ENCODE measurements at places on chromosomes 4 and X.

DNA sequence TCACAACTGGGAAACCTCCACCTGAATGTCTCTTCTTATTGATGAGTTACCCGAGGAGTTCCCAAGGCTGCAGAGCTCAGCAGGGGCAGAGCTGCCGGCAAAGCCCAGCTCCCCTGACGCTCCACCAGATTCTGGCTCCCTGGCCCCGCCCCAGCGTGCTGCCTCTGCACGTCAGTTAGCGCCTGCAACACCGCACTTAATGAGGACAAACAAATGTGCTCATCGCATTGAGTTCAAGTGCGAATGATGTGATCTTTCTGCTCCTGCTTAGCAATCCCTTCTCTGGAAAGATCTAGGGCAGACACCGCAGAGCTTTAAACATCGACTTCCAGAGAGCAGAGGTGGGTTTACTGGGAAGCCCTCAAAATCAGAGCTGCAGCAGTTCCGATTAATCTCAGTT lies 55.5 kb upstream of the FBXW7 start:
- peak; percentile 66 for DNase-seq

- no peak for DNase-seq
These were observed 19.8 kb downstream of the CASK start for GRCh38 chrX:41903544-41903943.

GRCh38 chrX:48974574-48974973 lies 2.9 kb upstream of the KCND1 start:
- no peak for DNase-seq

GRCh38 chr4:67871867-67872266 lies 11.9 kb downstream of the TMPRSS11D start:
- peak; percentile 56 for DNase-seq

DNA sequence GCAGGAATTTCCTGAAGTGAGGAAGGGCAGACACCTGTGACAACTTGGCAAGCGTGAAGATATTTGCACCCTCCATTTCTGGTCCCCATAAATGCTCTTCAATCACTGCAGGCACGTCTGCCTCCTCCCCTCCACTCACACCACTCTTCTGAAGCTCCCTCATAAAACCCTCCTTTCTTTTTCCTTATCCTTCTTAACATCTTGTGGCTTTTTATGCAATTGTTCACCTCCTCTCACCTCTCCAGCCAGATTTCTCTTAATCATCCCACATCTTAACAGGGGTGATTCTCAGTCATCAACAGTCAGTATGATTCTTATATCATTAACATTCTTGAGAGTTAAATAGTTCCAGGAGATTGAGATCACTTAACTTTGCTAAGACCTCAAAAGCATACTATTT lies 277.4 kb downstream of the SPRY1 start:
- no peak for DNase-seq

- no peak for DNase-seq
These were observed 64.1 kb upstream of the UXT start for GRCh38 chrX:47723083-47723482.

GRCh38 chr4:173998471-173999144 lies 284.9 kb downstream of the FBXO8 start:
- DNase-seq = no peak

DNA sequence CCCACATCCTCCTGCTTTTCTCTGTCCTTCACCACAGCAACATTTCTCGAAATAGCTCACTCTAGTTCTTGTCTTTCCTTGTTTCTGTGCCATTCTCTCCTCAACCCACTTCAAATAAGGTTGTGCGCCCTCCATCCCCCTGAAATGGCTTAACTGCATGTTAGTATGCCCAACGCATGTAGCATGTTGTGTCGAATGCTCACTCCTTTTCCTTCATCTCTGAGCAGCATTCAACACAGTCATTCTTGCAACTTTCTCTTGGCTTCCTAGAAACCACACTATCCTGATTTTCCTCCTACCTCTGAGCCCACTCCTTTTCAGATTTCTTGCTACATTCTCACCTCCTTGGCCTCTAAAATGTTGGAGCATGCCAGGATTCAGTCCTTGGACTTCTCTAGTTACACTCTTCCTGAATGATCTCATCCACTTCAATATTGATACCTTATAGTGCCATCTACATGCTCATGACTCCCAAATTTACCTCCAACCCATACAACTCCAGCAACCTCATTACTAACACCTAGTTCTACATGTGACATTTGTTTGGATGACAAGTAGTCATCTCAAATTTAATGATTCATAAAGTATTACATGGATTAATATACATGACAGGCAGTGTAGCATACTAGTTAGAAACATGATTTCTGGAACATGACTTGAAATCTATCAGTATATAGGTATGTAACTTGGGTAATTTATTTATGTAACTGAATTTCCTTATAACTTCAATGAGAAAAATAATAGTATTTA lies 22.3 kb downstream of the RBMX start:
- DNase-seq = no peak

DNA sequence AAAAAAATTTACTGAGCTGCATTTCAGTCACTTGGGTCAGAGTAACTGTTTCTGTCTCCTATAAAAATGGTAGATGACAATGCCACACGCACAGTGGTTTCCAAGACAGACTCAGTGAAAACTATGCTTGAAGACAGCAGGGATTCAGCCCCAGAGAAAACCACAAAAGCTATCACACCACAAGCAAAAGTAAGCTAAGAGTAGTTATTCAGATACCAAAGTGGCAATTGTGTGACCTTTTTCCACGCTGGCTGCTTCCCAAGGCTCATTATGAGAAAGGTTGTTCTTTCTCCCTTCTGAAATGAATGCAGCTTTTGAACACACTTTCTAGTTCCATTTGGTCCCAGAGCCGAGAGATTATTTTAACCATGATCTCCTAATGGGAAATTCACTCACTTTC lies 46.4 kb upstream of the GPM6B start:
- peak; percentile 51 for DNase-seq

- no peak for DNase-seq
These were observed 43.5 kb downstream of the CCDC158 start for GRCh38 chr4:76377481-76377901.

DNA sequence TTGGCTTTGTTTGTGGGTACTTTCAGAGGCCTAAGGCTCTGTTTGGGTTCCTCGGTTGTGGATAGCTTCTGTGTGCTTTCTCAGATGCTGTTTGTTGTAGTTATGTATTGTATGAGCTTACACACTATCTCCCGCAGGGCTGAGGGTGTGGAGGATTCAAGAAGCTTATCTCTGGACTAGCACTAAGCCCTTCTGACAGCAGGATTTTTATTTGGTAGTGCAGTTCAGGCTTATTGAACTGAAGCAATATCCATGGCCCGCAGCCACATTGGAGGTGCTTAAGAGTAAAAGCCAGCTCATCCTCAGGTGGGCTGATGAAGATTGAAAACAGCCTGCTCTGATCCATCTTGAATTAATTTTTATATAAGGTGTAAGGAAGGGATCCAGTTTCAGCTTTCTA lies 128.2 kb downstream of the RASGEF1B start:
- no peak for DNase-seq

DNA sequence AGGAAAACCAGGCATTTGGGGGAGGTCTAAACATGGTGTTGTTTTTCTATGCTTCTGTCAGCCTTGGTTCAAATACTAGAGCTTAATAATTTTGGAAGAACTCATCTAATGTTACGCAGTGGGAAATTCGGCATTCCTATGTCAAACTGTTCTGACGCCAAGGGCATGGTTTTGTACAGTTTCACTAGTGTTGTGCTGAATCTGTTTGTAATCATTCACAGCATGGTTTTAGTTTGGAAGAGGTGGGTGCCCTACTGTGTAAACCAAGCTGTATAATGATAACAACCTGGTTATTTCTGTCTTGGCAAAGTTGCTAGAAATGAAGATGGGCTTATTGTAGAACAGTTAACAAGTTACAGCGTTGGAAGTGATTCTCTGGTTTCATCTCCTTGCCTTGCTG lies 5.2 kb downstream of the DDX3X start:
- DNase-seq = no peak

- no peak for DNase-seq
These were observed 199.5 kb upstream of the UGT8 start for GRCh38 chr4:114399105-114399504.

- peak; percentile 2 for DNase-seq
These were observed 150.9 kb downstream of the SLC10A7 start for GRCh38 chr4:146370841-146371240.

- no peak for DNase-seq
These were observed 33.4 kb downstream of the RUFY3 start for GRCh38 chr4:70754990-70755688.

GRCh38 chrX:43615660-43616059 lies 40.4 kb upstream of the MAOA start:
- no peak for DNase-seq

DNA sequence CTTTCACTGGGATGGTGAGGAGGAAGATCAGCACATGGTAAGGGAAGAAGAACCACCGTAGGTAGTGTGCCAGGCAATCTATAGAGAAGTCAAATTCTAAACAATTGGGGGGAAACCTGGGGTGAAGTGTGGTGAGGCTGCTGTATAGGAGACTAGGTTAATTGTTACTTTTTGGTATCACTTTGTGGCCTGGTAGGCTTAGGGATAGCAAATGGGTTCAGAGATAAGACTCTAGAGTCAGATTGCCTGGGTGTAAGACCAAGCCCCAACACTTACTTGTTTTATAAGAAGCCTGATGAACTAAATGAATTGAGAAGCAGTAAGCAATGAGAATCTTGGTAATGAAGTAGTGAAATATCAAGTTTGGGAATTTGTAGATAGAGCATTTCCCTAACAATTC lies 8.7 kb downstream of the SMAD1 start:
- DNase-seq = no peak

DNA sequence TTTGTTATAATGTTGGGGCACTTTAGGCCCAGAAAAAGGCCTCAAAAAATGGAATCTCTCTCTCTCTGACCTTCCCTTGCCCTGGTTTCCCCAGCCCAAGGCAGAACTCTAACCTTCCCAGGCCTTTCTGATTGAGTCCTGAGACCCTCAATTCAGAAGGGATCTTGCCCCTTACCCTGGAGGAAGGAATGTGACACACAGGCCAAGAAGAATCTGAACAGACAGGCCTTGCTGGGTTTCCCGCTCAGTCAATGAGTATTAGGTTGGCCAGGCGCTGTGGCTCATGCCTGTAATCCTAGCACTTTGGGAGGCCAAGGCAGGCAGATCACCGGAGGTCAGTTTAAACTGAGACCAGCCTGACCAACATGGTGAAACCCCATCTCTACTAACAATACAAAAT lies 27.6 kb downstream of the ELOVL6 start:
- no peak for DNase-seq

Data from astrocyte of the hippocampus (primary cell).